ENCODE measurements at places on chromosomes 7 and 10.
A peak's percentile ranks its signal among the peaks of the same experiment; 100 is the strongest.

DNA sequence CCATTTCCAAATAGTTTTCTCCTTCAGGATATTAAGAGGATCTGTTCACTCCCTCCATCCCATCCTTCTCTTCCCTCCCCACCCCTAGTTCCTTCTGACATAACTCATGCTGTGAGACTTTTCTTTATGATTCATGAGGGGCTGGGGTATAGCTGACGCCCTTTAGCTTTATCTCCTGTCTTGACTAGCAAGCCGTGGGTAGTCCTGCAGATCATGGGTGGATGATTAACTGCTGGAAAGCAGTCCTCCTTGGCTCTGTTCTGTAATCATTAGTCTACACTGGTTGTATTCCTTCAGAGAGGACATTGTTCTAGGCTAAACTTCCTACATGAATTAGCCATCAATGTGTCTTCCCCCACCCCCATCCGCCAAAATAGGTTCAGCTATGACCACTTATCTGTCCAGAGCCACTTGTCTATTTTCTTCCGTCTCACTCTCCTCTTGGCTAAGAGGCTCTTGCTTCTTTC lies 135.4 kb downstream of the LRRC4 start:
- no peak for DNase-seq

- no peak for DNase-seq
These were observed 38.0 kb upstream of the GPAM start for GRCh38 chr10:112221545-112221944.

DNA sequence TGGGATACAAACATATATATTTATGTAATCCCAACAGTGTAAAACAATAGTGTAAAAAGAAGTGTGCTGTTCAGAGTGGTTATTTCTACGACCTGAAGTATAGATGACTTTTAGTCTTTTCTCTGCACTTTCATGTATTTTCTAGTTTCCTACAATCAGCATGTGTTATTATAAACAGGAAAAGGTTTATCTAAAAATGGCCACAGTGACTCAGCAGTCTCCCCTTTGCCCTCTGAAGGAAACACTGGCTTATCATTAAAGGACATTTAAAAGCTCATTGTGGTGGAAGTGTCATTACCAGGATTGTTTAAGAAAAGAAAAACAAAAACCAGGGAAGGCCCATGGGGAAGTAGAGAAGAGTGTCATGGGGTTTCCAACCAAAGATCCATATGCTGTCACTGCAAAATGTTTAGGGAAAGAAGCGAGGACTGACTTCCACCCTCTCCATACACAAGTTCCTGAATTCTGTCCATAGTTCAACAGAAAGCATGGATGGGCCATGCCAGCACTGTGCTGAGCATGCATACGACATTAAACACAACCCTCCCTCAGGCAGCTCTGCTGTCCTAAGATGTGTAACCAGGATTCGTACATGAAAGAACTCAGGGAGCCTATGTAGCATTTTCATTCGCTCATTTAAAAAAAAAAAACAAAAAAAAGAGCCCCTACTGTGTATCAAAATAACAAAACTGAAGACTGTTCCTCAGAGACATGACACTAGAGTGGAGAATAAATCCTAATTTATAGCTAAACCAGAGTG lies 10.2 kb downstream of the CYREN start:
- no peak for DNase-seq

DNA sequence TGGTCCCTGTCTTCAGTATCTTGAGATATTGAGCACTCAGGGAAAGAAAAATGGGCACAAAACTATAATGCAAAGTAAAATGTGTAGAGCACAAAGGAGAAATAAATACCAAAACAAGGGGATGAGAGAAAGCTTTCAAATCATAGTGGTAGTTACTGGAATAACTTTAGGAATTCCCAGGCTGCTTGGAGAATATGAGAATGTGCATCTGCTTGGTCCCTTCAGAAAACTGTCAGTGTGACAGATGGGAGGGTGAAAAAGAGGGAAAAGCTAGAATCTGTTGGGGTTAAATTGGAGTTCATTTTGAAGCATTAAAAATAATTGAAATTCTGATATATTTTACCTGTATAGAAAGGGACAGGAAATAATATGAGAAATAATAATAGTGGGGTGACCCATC lies 15.3 kb downstream of the ST7 start:
- no peak for DNase-seq

GRCh38 chr10:49833168-49833567 lies 71.0 kb upstream of the OGDHL start:
- DNase-seq = no peak

DNA sequence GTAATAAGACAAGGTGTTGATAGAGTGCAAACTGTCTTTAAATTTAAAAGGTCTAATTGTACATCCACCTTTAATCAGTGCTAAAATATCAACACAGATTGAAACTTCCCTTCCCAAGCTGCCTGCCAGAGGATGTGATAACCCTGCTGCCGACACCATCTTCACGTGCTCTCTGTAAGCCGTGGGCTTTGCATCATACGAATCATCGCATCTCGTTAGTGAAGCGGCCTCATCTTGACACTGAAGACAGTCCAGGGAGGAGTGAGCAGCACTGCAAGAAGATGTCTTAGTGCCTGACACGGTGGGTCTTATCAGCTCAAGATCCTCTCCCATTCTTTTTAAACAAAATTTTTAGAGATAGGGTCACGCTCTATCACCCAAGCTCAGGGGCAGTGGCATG lies 518.8 kb downstream of the PTPRN2 start:
- DNase-seq = no peak

- DNase-seq = peak; percentile 32
These were observed 22.6 kb upstream of the AKR1C3 start for GRCh38 chr10:5071411-5072198.

- no peak for DNase-seq
These were observed 33.9 kb upstream of the MKX start for GRCh38 chr10:27779462-27780015.

- DNase-seq = no peak
These were observed 51.5 kb downstream of the RBM17 start for GRCh38 chr10:6140141-6140841.

GRCh38 chr10:78140066-78140630 lies 106.5 kb downstream of the RPS24 start:
- DNase-seq = no peak

- DNase-seq = no peak
These were observed 154.0 kb upstream of the C7orf33 start for GRCh38 chr7:148436571-148436970.

- no peak for DNase-seq
These were observed 16.2 kb downstream of the CEP55 start for GRCh38 chr10:93512565-93512964.

DNA sequence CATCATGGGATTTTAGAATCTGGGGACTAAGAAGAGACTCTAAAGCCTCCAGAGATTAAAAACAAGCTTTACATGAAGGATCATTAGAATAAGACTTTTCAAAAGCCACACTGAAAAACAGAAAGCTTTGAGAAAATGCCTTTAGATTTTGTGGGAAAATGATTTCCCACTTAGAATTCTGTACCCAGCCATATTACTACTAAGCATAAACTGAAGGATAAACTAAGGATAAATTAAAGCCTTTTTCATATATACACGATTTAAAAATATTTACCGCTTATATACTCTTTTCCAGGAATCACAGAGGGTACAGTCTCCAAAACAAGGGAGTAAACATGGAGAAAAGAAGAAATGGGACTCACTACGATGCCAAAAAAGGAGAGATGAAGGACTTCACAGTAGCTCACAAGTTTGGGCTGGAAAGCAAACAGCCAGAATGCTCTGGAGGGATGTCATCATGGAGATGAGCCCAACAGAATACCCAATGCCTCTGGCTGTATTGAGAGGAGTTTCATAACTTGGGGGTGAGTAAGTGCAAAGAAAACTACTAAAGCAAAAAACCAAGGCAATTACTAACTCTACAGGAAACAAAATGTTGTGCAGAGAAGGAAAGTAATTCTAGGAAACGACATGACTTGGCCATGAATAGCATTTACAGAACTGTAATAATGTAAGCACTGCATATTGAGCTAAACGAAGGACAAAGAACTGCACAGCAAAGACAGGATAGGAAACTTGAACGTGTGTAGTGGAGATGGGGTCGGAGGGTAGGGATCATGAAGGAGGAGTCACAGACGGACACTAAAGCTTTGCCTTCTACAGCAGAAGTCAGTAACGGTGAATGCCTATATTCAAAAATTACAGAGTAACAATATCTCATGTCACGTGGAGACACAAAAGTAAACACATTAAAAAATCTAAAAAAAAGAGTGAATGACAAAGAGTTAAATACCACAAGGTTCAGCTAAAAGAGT lies 61.4 kb upstream of the ASAH2 start:
- DNase-seq = no peak

- DNase-seq = peak; percentile 61
These were observed 1.7 kb upstream of the SPACDR start for GRCh38 chr7:100465702-100466311.

GRCh38 chr10:49594594-49594993 lies 15.5 kb upstream of the SLC18A3 start:
- DNase-seq = no peak

DNA sequence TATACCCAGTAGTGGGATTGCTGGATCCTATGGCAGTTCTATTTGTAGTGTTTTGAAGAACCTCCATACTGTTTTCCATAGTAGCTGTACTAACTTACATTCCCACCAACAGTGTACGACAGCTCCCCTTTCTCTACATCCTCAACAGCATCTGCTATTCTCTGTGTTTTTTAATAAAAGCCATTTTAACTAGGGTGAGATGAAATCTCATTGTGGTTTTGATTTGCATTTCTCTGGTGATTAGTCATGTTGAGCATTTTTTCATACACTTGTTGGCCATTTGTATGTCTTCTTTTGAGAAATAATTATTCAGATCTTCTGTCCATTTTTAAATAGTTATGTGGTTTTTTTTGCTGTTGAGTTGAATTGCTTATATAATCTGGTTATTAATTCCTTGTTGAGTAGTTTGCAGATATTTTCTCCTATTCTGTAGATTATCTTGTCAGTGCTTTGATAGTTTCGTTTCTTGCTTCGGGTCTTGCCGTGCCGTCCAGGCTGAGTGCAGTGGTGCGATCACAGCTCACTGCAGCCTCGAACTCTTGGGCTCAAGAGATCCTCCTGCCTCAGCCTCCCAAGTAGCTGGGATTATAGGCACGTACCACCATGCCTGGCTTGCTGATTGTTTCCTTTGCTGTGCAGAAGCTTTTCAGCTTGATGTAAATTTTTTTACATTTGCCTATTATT lies 12.0 kb downstream of the MTG1 start:
- no peak for DNase-seq

- DNase-seq = no peak
These were observed 143.1 kb downstream of the AHR start for GRCh38 chr7:17441557-17441956.

- no peak for DNase-seq
These were observed 2.1 kb downstream of the PDK4 start for GRCh38 chr7:95594185-95594584.

GRCh38 chr7:16816824-16817223 lies 12.0 kb upstream of the AGR2 start:
- no peak for DNase-seq

DNA sequence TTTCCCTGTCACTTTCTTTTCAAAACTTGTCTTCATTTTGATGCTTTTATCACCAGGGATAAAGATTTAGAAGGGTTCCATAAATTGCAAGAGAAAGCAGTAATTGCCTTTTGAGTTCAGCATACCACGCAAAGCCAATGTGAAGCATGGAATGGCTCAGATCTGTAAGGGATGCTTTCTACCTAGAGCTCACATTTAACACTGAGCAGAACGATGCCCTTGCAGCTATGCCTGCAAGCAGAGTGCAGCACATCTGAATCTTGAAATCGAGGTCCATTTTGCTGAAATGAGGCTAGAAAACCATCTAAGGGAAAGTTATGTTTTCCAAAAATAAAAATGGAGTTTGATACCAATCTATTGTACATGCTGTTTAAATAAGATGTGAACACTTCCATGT lies 171.2 kb upstream of the CELF2 start:
- DNase-seq = no peak

- no peak for DNase-seq
These were observed 163.3 kb downstream of the GRID1 start for GRCh38 chr10:86203162-86203905.

- DNase-seq = peak; percentile 15
These were observed 186.4 kb downstream of the PDE1C start for GRCh38 chr7:31883761-31884164.

DNA sequence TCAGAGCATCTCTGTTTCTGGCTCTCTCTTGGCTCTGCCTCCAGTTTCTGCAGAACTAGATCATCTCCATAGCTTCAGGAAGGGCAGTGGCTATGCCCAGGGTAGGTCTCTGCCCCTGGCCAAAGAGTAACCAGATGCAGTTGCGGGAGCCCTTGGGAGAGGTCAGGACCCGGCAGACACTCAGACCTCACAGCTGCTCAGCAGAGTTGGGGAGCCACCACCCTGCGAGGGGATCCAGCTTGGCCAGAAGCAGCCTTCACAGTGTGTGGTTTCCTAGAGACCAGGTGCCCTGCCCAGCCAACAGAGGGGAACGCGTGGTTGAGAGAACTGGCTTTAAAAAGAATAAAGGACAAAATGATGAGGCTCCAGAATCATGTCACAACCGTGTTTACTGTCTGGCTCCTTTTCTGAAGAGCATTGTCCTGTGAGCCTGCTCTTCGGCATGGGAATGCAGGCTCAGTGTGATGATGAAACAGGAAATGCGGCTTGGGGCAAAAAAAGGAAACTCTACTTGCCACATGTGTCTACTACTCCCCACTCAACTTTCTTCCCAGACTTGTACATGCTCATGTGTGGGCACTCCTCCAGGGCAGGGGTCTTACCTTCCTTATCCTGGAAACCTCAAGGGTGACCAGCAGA lies 243.1 kb downstream of the INHBA start:
- DNase-seq = no peak

DNA sequence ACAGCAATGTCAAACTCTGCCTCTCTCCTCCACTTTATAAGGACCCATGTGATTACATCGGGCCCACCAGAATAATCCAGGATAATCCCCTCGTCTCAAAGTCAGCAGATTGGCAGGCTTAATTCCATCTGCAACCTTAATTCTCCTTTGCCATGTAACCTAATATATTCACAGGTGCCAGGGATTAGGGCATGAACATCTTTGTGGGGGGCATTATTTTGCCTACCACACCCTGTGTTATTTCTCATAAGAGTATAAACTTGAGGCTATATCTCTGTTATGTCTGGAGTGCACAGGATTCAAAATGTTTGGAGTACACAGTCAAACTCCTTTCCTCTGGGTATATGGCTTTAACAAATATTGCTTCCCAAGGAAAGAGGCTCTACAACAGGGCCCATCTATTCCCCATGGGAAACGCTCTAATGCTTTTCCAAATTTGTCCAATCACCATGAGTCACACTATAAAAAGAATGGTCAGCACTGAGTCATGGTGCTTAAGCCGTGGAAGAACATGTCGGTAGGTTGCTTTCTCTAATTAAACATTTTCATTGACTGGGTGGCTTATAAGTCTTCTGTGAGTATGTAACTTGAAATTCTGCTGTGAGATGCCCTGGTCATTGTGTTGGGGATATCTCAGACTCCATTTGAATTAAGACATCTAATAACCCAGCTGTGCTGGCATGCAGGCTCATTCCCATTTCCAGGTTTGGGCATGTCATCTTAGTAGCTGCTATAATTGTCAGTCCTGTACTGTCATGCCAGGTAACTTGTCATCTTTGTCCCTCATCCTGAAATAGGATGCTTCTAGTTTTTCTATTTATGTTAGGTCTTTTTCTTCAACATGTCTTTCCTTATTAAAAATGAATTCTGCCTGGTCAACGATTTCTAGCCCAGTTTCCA lies 11.5 kb upstream of the AKR1B10 start:
- no peak for DNase-seq

All from nucleus accumbens (tissue), 56 donors.